ENCODE measurements at places on chromosomes 16 and 17. TPM values are rescaled to one million over a fixed set of nuclear protein-coding genes. Genes with fewer than 3 reads are reported as not detected.

DNA sequence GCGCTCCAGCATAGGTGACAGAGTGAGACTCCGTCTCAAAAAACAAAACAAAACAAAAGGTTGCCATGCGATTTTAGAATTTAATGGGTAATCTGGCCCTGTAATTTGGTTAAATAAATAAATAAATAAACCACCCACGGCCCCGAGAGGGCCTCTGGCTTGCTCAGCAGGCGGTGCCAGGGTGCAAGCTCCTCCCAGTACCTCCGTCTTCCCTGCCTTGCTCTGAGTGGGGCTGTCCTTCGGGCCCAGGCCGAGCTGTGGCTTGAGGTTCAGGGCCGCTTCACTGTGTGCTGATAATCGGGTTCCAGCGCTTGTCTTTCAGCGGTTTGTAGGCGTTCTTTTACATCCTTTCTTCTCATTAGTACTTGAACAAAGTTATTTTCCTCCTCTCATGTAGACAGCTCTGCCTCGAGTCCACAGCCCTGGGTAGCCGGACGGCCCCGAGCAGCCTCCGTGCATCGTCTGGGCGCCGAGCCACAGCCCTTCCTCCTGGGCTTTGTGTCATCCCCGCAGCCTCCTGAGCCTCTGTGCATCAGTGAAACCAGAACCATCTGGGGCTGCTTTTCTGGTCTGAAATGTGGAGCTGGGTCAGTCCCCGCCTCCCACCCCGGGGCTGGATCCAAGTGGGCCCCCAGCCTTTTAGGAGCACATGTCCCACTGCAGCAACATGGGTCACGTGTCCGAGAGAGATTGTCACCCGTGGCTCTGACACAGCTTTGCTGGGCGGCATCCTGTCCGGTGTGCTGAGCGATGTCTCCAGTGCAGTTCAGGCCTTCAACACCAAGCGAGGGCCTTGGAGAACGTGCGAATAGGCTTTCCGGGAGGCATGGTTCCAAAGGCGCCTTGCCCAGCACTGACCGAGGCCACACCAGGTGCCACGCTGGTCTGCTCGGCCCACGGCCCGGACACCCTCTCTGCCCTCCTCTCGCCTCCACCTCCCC, 157.4 kb upstream of the CHMP6 start:
- DNase-seq, result no peak

DNA sequence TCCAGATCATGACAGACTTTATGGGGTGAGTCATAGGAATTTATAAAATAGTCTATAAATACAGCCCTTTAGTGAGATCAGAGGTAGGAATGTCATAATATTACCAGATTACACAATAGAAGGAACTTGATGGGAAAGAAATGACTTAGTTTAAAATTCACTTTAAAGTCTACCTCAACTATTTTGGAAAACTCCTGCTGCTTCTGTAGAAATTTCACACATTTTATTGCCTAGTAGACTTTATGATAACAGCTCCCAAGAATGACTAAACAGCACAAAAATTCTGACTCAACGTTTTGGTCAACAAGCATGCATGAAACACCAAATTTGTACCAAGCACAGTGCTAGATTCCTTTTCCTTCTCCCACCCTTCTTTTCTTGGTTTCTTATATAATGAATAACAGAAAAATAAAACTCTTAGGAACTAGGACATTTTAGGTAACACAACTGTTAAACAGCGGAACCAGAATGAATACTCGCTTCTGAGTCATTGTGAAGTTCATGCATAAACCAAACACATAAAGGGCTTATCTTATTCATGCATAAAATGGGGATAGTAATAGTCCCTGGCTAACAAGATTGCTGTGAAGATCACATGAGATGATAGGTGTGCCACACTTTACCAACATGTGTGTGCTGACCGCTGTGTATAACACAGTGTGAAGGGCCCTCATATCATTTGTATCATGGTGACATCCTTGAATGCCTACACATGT, 243.9 kb downstream of the CDH8 start:
- peak; percentile 90 for DNase-seq

CWC25 gene
- 9.6 TPM for total RNA-seq

- no peak for DNase-seq
Measured at GRCh38 chr17:63692195-63692816, 7.6 kb downstream of the LIMD2 start.

GRCh38 chr17:44829523-44830358, at the start of gene GJC1:
TSS of gene GJC1 (minus strand) at chr17:44830287. CDS start at chr17:44805817, 24,470 bp downstream.
- peak; percentile 46 for DNase-seq

DHRS7C gene
- not detected for total RNA-seq

DNA sequence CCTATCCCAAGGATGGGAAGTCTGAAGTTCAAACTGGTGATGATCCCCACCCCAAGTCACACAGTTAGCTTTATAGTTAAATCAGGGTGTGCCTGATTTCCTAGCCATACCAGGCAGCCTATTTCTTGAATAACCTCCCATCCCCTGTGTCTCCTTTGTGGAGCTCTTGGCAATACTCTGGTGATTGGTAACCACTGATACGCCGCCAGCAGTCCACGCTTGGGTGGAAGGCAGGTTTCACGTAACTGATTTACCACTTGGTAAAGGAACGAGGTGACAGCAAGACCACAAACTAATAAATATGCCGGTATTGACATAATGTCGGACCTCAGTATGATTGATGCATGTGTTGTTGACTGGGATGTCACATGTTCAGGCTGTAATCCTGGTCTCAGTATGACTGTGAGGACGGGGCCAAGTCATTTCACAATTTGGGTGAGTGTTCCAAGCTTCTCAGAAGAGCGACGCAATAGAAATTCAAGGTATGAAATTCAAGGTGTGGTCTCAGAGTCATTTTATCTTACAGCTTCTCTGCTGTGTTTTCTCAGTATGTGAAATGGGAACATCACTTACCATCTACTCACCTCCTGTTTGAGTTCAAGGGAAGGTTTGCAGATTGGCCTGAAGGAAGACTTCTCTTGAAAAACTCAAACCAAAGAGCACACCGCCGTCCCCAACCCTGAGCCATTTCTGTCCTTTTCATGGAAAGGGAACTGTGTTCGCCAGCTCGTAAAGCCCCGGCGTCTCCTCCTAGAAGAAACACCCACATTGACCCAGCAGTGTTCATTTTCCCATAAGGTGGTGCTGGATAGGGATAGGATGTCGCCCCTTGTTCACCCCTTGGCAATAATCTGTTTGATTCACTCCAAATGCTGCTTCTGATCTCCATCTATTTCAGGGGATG, 678.9 kb downstream of the WWOX start:
- no peak for DNase-seq

TNFRSF12A gene
- total RNA-seq, result 411 TPM

- DNase-seq, result no peak
Measured at GRCh38 chr17:79814127-79814973, 17.5 kb upstream of the CBX8 start.

DNA sequence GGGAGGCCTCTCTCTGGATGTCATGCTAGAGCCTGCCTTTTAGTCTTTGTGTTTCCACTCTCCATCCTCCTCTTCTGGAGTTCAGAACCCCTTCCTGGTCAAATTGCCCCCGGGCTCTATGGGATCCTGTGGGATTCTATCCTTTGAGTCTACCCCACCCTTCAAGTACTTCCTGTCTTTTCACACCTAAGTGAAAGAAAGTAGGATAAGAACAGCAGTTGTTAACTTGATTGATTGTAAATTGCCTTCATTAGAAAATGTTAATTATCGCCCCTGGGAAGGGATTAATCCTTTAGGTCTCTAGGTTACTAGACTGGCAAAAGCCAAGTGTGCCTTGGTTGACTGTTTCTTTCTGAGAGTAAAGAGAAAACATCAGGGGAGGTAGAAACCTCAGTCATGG, 30.1 kb downstream of the PRKCB start:
- DNase-seq, result no peak

GRCh38 chr17:32287804-32288511, 22.3 kb downstream of the RHBDL3 start:
- DNase-seq, result no peak

- DNase-seq, result no peak
Measured at GRCh38 chr16:87060034-87060986, 256.9 kb downstream of the C16orf95 start.

GRCh38 chr17:28579526-28579925, 2.8 kb upstream of the ALDOC start:
- no peak for DNase-seq

- no peak for DNase-seq
Measured at GRCh38 chr17:57959929-57960328, 4.7 kb upstream of the CUEDC1 start.

DNA sequence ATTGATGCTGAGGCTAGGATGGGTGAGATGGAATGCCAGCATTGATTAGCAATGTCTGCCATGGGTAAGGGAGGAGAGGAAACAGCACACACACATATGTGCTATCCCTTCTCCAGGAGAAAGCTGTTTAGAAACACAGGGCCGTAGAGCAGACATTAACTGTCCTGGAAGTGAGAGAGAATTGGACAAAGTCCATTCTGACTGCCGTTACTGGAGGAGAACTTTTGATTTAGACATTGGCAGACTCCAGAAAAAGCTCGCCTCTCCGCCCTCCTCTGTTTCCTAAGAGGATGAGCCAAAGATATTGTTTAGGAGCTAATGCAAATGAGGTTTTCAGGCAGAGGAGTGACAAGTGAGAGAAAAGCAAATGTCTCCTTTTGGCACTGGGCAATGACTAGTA, 237.0 kb downstream of the HAPSTR1 start:
- DNase-seq, result no peak

DNA sequence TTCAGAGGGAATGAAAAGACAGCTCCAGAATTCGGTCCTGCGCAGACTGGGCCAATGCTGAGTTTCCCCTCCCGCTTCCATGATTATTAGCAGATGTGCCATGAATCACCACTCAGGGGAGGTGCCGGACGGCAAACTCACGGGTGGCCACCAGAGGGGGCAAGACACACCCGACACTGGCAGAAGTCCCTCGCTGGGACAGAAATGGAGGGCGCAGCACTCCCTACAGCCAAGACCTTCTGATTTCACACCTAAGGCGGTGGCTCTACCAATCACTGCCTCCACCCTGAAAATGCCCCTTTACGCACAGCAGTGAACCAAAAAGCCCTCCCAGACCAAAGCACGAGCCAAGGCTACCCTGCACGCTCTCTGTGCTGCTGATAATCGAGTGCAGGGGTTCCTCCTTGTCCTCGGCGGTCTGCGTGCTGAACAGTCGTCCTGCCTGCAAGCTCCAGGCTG, 26.8 kb downstream of the TRAP1 start:
- peak; percentile 87 for DNase-seq

DNA sequence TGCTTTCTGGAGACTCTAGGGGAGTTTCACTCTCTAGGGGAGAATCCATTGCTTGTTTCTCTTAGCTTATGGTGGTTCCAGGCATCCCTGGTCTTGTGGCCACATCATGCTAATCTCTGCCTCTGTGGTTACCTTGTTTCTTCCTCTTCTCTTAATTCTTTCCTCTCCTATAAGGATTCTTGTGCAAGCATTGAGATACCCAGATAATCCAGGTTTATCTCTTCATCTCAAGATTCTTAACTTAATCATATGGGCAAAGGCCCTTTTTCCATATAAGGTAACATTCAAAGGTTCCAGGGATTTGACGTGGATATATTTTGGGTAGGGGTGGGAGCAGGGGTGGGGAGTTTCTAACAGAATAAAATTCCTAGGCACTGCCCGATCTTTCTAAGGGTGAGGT, 32.6 kb downstream of the FAM20A start:
- DNase-seq, result no peak

DNA sequence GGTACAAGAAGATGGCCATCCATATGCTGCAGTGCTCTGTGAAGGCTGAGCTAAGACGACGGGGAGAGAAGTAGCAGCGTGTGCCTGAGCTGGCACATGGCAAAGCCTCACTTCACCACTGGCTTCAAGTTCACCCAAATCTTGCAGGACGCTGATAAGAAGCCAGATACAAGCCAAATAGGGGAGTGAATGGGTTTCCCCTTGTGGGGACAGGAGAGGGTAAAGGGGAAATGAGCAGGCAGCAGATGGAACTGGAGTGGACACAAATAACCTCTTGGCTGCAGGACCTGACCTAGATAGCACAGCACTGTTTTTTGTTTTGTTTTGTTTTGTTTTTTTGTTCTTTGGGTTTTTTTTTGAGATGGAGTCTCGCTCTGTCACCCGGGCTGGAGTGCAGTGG, 21.0 kb upstream of the PITPNA start:
- DNase-seq, result no peak

DNA sequence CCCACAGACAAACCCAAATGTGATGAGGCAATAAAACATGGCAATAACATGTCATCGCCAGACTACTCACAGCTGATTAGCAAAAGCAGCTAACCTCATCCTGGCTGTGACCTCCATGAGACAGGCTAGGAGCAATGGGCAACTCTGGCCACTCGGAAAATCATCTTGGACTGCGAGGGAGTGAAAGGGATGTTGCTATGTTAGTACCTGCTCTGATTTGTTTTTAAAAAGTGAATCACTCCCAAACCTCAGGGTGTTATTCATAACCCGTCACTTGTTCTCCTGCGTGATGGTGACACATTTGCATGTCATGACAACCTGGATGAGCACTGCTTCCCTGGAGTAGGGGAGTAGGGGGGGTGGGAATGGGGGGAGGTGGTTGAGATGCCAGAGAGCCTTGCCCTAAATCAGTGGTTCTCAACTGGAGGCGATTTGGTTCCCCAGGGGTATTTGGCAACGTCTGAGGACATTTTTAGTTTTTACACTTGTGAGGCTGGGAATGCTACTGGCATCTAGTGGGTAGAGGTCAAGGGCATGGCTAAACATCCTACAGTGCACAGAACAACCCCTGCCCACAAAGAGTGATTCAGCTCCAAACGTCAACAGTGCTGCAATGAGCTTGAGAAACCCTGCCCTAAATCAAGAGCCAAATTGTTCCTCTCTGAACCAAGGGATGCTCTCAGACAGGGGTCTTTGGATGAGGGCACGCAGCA, 241.7 kb downstream of the SOX9 start:
- peak; percentile 96 for DNase-seq

DNA sequence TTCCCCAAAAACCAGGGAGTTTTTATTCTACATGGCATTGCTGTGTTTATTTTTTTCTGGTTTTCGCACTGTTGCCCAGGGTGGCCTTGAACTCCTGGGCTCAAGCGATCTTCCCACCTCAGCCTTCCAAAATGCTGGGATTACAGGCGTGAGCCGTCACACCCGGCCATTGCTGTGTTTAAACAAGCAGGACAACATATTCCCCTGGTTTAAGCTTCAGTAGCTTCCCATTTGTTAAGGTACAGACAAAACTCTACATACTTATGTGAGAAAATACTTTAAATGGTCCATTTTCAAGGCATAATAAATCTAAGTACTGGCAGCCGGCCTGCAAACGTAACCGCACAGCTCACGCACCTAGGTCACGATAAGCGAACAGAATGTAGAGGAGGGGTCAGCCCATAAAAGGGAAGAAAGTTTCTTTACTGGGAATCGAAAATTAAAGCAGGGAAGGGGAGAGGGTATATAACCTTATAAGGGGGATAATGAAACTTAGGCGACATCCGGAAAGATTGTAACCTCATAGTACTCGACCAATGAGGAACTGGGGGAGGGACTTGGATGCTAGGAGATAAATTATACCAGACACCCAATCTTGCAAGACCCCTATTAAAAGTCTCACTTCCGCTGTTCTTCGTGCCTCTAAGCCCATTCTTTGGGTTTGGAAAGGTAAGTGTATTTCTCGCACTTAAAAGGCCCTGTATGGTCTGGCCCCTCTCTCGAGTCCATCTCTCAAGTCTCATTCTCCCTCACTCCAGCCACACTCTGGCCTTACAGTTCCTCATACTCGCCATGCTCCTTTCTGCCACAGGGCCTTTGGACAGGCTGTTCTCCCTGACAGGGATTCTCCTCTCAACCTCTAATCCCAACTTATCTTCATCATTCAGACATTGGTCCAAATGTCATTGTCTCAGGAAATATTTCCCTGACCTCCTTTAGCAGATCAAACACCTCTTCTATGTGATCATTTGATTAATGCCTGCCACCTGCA, 59.2 kb downstream of the TEX14 start:
- DNase-seq, result no peak

All from HT1080 (cell line).